ENCODE measurements at places on chromosomes 1 and 21.

GRCh38 chr1:216785737-216786136, 62.5 kb upstream of the ESRRG start:
- DNase-seq: no peak

GRCh38 chr1:28110555-28110954, 22.1 kb upstream of the EYA3 start:
- DNase-seq: no peak

- no peak for DNase-seq
These were observed 406.9 kb upstream of the NCAM2 start for GRCh38 chr21:20591284-20591683.

DNA sequence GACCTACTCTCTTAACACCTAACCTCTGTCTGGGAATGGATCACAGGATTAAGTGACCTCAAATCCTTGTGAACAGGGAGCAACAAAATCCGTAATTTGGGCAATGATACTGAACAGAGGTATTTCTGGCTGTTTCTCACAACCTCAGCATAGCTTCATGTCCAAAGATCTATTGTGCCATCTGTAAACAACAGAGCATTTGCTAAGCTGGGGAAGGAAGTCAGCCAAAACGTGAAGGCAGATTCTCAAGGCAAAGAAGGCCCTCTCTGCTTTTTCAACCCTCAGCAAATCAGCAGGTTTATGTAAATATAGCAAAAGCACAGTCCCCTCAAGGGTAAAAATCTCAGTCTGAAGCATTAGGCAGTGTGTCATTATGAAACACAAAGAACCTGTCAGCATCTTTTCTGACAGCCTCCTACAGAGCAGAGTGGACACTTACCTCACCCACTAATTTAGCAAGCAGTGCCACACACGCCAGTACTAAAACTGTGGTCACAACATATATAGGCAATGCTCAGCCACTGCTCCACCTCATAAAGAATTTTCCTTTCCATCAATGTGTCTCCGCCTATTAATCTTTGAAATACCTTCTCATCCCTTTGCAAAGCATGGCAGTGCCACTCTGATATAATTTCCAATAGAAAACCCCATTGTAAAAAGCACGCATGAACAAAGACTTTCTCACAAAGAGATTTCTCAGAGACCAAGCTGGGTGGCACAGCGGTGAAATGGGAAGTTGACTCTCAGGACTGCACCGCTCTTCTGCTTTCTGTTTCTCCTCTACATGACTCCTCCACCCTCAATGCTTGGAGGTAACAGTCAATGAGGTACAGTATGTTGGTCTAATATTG, 188.0 kb downstream of the RERE start:
- no peak for DNase-seq

GRCh38 chr1:165734906-165735305, 33.8 kb downstream of the TMCO1 start:
- DNase-seq: no peak

- peak; percentile 68 for DNase-seq
These were observed 4.3 kb upstream of the S100A9 start for GRCh38 chr1:153353226-153353947.

GRCh38 chr1:55244476-55245099, 29.4 kb upstream of the USP24 start:
- DNase-seq: no peak

DNA sequence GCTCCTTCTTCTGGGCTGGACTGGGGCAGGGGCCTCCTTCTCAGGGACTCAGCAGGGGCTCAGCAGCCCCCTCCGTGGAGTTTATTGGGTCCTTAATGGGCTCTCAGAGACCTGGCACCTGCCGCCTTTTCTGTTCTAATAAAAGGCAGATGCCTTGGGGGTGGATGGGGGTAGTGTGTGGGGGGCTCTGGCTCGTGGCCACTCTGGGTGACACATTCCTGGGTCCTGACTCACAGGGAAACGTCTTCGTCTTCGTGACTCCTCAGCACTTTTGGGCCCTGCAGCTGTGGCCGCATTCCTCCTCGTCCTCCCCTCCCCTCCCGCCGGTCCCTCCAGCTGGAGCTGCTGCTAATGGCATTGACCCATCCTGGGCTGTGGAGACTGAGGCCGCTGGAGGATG, 107.8 kb upstream of the WNT4 start:
- peak; percentile 60 for DNase-seq

GRCh38 chr1:202304375-202304774, 37.4 kb downstream of the UBE2T start:
- DNase-seq: no peak

DNA sequence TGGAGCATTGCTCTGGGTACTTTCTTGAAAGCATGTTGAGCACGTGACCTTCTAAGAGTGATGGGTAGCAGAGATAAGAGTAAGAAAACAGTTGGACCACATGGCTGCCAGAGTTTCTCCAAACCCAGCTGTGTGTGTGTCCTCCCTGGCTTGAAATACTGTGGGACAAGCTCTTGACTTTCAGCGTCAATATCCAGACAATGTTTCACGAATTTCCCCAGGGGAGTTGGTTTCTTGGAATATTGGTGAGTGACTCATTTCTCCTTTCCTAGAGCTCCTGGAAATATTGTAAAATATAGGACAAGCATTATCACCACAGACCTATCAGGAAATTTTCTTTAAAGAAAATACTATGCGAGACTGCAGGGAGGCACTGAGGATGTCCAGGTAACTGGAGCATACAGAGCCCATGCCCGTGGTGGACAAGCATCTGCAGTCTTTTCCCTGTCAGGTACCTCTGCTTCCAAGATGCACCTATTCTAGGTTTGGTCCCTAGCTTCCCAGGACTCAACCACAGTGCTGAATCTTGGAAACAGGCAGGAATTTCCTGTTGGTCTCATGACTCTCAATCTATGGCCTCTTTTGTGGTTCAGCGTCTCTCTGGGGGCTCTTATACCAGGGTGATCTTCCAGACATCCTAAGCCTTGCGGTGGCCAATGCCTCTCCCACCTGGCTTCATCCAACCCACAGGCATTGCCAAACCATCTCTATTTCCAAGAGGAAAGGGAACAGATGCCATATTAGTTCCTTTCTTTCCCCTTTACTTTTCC, 67.4 kb downstream of the KCNJ6 start:
- no peak for DNase-seq

DNA sequence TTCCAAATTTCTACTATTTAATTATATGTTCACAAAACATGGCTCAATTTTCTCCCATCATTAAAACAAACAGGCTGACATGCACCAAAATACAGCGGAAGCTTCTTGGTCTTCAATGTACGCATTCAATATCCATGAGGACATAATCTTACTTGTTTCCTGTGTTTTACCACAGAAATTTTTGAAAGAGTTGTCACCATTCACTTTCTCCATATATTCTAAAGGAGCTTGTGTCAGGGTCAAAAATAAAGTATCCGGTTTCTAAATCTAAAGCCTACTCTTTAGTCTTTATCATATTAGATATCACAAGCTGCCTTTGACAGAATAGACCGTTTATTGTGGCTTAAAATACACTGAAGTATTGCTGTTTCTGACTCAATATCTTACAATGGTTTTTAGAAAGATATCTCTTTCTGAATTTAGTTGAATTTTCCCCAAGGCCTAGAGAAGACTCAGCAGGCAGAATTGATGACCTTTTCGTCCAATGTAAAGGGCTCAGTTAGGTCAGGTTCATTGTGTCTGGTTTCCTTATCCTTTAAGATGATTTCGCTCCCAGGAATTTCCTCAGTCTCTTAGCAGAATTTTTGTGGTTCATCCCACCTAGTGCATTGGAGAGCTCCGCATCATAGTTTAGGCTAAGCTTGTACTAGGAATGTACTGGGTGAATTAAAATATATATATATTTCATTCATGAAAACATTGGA, 717.2 kb downstream of the NCAM2 start:
- no peak for DNase-seq

GRCh38 chr1:26375081-26375480, 2.5 kb upstream of the ZNF683 start:
- DNase-seq: no peak

DNA sequence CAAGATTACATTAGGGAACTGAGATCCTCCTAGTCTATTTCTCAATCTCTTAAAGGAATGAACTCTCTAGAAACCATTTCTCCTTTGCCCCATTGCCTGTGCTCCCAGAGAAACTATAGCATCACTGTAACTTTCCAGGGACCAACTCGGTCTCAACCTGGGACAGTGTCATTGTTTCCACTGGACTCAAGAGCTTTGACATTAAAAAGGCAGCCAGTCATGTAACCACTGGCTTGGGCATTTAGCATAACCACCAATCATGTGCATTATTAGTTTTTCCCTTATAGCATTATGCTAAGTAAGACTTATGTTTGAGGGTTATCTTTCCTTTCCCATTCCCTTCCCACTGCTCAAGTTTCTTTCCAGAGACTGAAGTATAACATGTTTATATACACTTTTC, 18.2 kb downstream of the TEX38 start:
- no peak for DNase-seq

DNA sequence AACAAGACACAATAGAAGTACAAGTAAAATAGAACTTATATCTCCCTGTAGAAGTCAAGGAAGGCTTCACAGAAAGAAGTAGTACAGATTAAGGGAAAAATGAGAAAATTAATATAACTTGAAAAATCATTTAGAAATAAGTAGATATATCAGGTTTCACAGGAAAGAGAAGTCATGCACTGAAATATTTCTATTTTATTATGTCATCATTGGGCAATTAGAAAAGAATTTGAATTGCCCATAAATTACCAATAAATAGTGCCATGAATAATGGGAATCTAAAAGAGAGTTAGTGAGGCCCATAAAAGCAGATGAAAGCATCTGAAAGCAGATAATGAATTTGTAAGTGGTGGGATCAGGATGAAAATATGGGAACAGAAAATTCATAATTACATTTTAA, 1597.8 kb downstream of the PLA2G4A start:
- no peak for DNase-seq

DNA sequence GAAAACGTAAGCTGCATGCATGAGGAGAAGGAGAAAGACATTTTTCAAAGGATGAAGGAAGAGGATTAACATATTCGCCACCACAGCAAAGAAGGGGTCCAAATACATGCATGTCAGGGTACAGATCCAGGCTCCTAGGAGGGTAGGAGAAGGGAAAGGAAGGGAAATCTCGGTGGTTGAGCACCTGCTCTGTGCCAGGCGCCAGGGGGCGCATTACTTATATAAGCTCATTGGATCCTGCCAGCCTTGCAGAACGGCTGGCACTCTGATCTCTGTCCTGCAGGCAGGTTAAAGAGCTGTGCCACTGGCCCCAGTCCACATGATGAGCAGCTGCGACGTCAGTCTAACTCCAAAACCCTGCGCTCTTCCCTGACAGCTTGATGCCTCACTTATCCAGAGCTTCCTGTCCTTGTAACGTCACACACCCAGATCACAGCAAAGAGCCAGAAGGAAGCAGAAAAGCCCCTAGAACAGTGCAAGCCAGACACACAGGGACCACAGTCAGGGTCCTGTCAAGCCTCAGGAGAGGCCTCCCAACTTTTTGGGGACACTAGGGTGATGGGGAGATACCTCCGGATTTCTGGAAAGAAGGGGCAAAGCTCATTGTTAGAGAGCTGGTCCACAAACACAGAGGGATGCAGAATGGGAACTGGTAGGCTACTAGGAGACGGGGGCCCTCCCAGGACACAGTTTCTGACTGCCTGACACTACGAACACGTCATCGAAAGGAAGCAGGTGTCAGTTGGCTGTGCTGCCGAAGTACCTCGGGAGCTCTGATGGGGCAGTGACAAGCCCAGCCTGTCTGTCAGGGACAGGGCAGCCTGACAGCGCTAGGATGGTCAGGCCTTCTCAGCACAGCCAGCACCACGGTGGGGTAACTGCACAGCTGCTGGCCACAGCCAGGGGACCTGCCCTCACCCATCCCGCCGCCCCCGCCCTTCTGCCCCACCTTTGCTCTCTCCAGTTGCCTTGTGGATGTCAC, 99.1 kb downstream of the BEND5 start:
- peak; percentile 92 for DNase-seq

DNA sequence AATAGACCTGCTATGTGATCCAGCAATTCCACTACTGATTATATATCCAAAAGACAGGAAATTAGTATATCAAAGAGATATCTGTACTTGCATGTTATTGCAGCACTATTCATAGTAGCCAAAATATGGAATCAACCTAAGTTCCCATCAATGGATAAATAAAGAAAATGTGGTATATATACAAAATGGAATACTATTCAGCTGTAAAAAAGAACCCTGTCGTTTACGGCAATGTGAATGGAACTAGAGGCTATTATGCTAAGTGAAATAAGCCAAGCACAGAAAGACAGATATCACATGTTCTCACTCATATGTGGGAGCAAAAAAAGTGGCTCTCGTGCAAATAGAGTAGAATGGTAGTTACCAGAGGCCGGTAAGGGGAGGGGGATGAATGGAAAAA, 9.2 kb downstream of the DNAH14 start:
- no peak for DNase-seq

GRCh38 chr1:213604477-213604876, 383.3 kb upstream of the PROX1 start:
- DNase-seq: no peak

- no peak for DNase-seq
These were observed 34.6 kb downstream of the TMEM63A start for GRCh38 chr1:225847610-225848009.

DNA sequence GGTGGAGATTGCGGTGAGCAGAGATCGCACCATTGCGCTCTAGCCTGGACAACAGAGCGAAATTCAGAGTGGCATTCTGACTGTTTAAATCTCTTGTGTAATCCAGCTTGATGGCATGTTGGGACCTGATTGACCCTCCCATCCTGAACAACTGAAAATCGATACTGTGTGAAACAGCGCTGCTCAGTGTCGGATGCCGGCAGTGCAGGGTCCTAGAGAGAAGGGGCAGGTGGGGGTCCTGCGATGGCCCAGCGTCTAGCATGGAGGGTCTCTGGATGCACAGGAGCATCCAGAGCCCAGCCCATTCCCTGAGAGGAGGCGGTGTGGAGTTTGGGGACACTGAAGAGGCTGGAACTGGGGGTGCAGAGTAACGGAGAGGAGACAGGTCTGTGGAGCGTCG, 15.8 kb downstream of the AGT start:
- peak; percentile 72 for DNase-seq

GRCh38 chr1:118437664-118438063, 252.6 kb upstream of the SPAG17 start:
- DNase-seq: no peak

GRCh38 chr1:63868268-63868781, 94.5 kb downstream of the ROR1 start:
- DNase-seq: no peak

- peak; percentile 92 for DNase-seq
These were observed 898 bp upstream of the TMEM200B start for GRCh38 chr1:29124366-29125236.

GRCh38 chr1:81032374-81032773, 768.4 kb upstream of the ADGRL2 start:
- DNase-seq: no peak
